Stimulated activated CD8-positive, alpha-beta memory T cell treated with anti-CD3 and anti-CD28 coated beads, Interleukin-4, amount 100 ng/mL, for 1 hour (primary cell): ENCODE measurements at places on chromosomes 6 and 20.

GRCh38 chr6:158439255-158439654, 120.6 kb upstream of the TMEM181 start:
- no peak for DNase-seq

DNA sequence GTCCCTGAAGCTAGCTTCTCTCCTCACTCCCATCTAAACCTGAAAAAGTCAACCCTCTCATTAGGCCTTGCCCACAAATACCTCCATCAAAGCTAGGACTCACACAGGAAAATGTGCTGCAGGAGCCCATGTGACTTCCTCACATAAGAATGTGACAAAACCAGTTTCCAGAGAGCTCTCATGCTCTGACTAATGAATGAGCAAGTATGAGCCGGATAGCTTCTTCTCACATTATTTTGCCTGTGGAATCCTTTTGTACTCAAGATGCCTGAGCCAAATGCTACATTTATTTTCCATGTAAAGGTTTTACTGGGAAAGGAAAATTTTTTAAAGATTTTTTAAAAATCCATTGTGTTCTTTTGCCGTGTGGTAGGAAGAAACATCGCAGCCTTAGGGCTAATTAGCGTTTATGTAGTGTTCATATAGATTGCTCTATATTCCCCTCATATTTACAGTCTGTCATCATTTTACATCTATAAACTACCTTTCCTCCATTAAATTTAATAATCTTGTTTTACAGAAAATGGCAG, 68.6 kb upstream of the CCN6 start:
- no peak for DNase-seq

DNA sequence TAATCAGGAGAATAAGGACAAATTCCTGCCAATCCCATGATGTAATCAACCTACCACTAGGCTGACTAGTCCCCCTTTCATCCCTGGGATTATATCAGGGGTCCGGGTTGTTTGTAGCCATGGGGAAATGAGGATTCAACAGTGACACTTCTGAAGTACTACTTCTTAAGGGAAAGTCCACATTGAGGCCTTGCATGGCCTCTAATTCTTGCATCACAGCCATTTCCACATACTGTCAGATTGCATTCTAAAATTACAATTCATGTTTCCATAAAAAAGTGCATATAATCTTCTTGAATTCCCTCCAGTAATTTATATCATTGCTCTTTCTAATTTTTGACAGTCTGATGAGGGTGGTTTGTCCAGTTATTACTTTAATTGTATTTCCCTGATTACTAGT, 184.2 kb downstream of the PHF3 start:
- DNase-seq, result no peak

GRCh38 chr6:144515761-144516160, 230.6 kb downstream of the UTRN start:
- DNase-seq, result no peak

DNA sequence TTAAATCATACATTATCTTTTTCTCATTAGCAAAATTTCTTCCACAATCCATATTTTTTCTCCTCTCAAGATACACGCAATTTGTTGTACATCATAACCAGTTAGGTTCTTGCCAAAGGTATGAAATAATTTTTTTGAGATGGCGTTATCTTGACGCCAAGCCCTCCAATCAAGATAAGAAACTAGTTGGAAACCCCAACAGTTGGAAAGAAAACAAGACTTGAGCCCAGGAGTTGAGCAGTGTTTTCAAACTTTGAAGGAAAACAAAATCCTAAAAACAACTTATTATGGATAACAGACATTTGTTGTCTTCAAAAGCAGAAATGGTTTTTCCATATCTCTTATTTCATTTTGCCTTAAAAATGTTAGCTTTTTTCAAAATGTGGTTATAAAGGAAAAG, 184.8 kb downstream of the SLC24A3 start:
- no peak for DNase-seq

DNA sequence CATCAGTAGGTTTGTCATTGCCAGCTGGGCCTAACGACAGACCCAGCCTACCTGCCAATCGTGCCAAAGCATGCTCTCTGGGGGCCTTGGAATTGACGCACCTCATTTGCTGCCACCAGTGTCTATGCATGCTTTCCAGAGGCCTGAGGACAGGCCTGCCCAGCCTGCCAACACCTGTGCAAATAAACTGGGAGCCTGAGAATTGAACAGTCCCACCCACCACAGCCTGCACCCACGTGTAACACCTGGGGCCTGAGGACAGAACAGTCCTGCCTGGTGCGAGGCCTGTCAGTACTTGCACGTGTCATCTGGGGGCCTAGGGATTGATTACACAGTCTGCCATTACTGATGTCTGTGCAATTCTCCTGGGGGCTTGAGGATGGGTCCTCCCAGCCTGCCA, 6.2 kb upstream of the RNF217 start:
- DNase-seq, result no peak

GRCh38 chr20:58137236-58137635, 91.2 kb downstream of the ANKRD60 start:
- no peak for DNase-seq

DNA sequence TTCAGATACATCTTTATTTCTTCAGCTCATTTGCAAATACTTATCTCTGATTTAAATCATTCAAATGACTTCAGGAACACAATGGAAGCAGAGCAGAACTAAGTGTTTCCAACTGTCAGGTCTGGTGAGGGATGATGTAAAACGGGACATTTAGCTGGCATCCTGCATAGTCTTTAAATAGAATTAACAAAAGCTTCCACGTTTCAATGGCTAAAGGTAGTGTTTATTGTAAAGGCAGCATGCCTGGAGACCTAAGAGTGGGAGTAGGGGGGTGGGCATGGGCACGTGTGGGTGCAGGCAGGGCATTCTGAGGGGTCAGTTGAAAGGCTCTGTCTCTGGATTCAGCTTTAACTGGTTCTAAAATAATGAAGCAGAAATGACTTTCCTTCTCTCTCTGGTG, 174.9 kb downstream of the PLCB1 start:
- no peak for DNase-seq

- no peak for DNase-seq
Observed at GRCh38 chr20:35559042-35559693, 17.3 kb downstream of the ERGIC3 start.

DNA sequence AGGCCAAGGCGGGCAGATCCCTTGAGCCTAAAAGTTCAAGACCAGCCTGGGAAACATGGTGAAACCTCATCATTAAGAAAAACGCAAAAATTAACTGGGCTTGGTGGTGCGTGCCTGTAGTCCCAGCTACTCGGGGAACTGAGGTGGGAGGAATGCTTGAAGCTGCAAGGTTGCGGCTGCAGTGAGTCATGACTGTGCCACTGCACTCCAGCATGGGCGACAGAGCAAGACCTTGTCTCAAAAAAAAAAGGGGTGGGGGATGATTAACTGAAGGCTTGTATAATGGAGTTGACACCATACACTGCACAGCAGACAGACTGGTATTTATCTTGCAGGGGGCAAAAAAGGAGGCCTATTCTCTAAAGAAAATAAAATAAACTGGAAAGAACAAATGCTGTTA, 27.7 kb downstream of the SRPK1 start:
- no peak for DNase-seq

DNA sequence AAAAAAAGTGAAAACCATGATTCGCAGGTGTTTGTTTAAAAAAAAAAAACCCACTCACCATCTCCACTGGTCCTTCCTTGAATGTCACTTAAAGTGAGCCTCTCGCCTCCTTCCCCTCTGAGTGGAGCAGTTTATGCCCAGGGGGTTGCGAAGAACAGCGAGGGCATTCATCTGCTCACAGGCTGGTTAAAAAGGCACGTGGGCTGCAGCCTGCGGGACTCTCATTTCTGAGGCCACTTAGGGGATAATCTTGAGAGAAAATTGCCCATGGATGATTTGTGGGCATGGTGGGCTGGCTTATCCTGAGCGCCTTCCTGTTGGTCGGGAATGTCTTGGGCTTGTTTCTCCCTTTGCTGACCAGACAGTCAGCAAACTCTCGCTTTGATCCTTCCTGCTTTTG, 18.9 kb downstream of the BCAS4 start:
- no peak for DNase-seq

DNA sequence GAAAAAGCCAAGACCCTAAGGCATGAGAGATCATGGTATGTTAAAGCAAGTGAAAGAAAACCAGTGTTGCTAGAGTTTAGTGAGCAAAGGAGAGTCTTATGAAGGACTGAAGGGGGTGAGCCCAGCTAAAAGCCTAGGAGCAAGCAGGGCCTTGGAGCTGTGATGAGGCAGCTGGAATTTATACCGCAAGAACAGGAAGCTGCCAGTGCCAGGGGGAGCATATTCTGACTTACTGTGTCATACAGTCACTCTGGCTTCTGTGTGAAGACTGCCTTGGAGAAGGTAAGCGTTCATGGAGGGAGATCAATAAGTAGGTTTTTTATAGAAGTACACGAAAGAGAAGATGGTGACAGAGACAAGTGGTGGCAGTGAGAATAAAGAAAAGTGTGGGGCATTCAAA, 308.9 kb upstream of the THEMIS start:
- DNase-seq, result no peak

DNA sequence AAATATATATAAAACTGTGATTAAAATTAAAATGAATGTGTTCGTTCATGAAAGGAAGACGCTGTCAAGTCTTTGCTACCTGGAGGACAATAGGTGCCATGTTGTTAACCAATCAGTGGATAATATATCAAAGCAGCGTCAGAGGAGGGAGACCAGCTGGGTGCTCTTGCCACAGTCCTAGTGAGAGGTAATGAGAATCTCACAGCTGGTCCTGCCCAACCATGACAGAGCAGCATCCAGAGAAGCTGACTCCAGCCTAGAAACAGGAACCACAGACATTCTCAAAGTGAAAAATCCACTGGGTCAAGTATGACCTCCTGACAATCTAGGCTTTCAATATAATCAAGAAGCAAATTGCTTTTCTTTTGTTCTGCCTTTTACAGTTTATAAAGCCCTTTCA, 94.5 kb upstream of the LRFN2 start:
- no peak for DNase-seq

DNA sequence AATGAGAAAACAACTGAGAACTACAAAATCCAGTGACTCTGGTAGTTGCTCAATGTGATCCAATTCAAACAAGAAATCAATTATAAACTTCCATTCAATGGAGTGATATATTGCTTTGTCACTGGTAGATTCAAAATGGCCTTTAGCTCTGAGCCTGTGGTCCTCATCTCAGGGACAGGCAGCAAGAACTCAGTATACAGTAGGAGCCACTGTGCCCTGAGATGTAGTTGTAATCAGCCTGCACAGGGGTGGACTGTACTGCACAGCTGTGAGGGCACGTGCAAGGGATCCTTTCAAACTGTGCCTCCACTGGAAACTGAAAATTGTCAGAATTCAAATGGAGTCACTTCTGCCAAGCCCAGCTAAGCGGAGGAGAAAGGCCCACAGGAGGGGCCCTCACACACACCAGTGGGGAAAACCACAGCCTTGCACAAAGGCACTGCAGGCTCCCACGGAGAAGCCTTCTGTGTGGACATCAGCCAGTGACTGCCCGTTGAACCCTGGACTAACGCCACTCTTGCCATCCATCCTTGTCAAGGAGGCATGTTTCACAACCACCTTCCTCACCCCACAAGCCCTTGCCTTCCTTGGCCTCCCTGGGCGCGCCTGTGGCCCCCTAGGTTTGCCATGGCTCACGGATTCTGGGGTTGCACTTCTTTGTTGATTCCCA, 186.7 kb downstream of the SMOC2 start:
- DNase-seq, result no peak

- no peak for DNase-seq
Observed at GRCh38 chr6:16644540-16645250, 116.6 kb downstream of the ATXN1 start.

- DNase-seq, result no peak
Observed at GRCh38 chr20:58478141-58478805, 36.9 kb downstream of the APCDD1L start.

GRCh38 chr6:81413306-81413705, 339.2 kb downstream of the TENT5A start:
- DNase-seq, result no peak

DNA sequence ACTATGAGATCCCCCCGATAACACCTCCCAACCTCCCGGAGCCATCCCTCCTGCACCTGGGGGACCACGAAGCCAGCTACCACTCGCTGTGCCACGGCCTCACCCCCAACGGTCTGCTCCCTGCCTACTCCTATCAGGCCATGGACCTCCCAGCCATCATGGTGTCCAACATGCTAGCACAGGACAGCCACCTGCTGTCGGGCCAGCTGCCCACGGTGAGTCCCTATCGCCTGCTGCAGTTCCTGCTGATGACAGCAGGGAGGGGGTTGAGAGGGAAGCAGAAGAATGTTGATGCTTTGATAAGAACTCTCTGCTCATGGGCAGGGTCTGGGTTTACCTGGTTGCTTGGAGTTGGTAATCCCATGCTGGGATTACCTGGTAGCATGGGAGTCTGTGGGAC, 91.9 kb downstream of the TOX2 start:
- DNase-seq, result no peak

- no peak for DNase-seq
Observed at GRCh38 chr6:88184921-88185320, 18.8 kb upstream of the CNR1 start.

DNA sequence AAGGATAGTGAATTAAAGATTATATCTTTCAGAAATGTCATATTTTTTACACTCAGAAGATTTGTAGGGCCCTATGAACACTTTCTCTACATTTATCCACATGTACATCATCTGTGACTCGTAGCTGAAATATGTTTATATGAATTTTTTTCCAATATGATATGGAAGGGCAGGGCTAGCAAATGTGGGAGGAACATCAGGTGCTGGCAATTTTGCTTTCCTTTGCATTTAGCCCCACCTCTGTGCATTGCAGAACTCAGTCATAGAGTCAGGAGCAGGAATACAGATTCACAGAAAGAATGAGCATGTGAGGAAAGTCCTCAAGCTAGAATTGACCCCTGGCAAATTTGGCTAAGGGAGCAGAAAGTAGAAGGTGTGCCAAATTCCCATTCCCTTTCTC, 129.9 kb downstream of the CRYBG1 start:
- DNase-seq, result no peak

DNA sequence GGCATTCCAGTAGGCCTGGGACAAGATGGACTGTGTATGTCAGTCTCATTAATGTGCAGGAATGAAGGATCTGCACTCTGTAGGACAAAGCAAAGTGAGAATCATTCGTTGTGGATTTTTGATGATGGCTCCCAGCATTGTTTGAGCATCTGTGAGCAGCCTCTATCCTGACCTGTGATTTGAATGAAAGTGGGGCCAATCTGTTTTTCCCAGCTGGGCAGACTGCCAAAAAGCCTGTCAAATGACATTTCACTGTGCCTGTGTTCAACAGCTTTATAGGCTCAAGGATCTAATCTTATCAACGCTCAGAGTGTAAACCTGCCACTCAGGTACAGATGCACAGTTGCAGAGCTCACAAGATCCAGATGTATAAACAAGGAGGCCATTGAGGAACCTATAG, 86.7 kb upstream of the SYNDIG1 start:
- no peak for DNase-seq

DNA sequence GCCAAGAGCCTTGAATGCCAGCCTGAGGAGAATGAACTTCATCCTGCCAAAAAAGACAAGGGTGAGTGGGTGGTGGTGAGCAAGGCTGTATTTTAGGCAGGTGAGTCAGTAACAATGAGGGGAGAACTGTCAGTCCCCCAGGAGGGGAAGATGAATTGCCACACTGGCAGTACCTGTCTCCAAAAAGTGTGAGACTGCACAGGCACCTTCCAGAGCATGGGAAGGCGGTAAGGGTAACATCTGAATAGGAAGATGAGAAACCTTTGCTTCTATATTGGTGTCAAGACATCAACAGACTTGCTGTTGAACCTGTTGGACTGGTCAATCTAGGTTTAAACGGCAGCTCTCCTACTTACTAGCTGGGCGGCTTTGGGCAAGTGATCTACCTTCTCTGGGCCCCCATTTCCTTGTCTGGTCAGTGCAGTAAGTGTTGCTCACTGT, 30.9 kb downstream of the STK35 start:
- no peak for DNase-seq
